ENCODE measurements at places on chromosomes 3 and 15.

DNA sequence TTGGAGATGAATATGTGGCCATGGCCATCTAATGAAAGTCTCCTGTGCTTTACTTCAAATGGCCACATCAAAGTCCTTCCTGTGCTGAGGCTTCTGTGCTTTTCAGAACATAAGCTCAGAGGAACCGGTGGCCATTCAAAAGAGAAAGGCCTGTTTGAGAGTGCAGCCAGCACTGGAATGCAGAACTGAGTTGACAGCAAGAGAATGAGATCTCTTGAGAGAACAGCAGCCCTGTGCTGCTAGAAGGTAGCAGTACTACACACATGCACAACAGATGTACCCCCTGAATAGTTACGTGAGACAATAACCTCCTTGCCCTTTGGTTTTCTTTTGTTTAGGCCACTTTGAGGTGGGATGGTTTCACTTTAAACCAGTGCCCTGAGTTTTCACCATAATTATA, 292.5 kb downstream of the PTPRG start:
- no peak for DNase-seq

- DNase-seq = no peak
These were observed 32.8 kb downstream of the LOXL1 start for GRCh38 chr15:73959012-73959581.

- no peak for DNase-seq
These were observed 30.2 kb downstream of the BCL2L10 start for GRCh38 chr15:52082197-52083036.

DNA sequence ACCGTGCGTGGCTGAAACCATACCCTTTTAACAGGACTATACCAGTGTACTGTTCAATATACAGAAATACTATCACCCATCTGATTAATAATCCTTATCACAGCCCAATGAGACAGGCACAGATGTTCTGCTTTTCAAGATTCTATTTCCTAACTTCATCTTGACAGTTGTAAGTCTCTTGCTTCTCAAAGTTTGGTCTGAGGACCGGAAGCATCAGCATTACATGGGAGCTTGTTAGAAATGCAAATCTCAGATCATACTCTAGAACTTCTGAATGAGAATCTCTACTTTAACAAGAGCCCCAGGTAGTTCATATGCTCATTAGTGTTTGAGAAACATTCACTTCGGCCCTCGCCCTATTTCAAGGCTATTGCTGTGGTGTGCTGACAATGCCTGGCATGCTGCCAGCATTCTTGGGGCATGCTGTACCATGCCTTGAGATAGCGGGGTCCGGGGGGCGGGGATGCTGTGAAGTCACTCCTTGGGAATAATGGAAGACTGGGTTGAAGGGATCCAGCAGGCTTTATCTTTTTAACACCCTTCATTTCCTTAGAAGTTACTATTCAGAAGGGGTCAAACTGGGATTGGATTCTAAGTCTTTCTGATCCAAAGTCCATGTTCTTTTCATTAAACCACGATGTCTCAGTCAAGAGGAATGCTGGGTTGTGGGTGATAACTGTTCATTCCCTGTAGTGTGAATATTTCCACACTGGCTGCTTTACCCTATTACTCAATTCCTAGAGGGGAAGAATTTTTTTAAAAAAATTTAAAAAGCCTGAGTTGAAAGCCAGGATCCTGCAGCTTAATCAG, 194.7 kb downstream of the LPP start:
- no peak for DNase-seq

- DNase-seq = no peak
These were observed 49.1 kb downstream of the TRANK1 start for GRCh38 chr3:36895496-36896409.
